H9 (cell line): ENCODE measurements at places on chromosomes 11 and 22. TPM values are rescaled to one million over a fixed set of nuclear protein-coding genes. Genes with fewer than 3 reads are reported as not detected.

MMP12 gene
- not detected in 2 replicates for total RNA-seq

OR5A1 gene
- total RNA-seq, result not detected in 2 replicates

DNA sequence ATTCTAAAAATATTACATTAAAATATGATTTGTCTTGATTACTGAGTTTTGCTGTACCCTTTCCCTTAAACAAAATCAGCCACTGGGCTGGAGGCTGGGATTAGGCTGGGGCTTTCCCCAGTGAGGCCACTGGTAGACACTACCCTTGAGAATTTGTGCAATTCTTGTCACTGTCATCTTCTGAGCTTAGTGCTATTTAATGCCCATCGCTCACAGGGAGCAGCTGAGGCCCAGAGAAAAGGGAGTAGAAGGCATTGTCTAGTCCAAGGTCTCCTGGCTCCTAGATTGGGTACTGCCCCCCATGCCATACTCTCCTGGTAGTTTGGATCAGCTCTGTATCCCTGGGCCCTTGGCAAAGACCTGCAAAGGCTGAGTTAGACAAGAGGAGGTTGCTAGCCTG is 6.7 kb downstream of the CHRM1 start:
- DNase-seq, result no peak

- DNase-seq, result no peak
Measured at GRCh38 chr22:38135133-38135706, 24.7 kb upstream of the BAIAP2L2 start.

- DNase-seq, result no peak
Measured at GRCh38 chr11:9951807-9952206, 287.9 kb downstream of the SWAP70 start.
